ENCODE measurements at places on chromosomes 16 and 17. TPM values are rescaled to one million over a fixed set of nuclear protein-coding genes. Genes with fewer than 3 reads are reported as not detected.

Gene CDH11
- total RNA-seq: 983 TPM

Gene IL21R
- total RNA-seq: 1.9 TPM

Gene CEP112
- 11.6 TPM for total RNA-seq

Gene AOC3
- total RNA-seq: 0.23 TPM

Gene MYH1
- total RNA-seq: not detected

Gene LPO
- not detected for total RNA-seq

Gene CHD9
- total RNA-seq: 33.3 TPM

Gene RAC3
- total RNA-seq: 6.3 TPM

Gene RNF157
- 2.3 TPM for total RNA-seq

Gene FLYWCH2
- 59.8 TPM for total RNA-seq

Gene EPOP
- total RNA-seq: 0.90 TPM

Gene KRT24
- not detected for total RNA-seq

Gene SOCS3
- 61.4 TPM for total RNA-seq

Gene APOH
- not detected for total RNA-seq

Gene CRHR1
- not detected for total RNA-seq

Gene KRT36
- total RNA-seq: 0.12 TPM

Gene CHTF18
- 5.6 TPM for total RNA-seq

Gene ABCC6
- total RNA-seq: 0.30 TPM

Gene ADAM11
- 1.4 TPM for total RNA-seq

Gene MIEF2
- 12.4 TPM for total RNA-seq

Gene TMIGD1
- total RNA-seq: not detected

Gene FGF11
- total RNA-seq: 2.6 TPM

Gene SLC5A11
- total RNA-seq: not detected

Gene KRT39
- total RNA-seq: 0.12 TPM

Gene SRCIN1
- under 0.01 TPM for total RNA-seq

Gene CCL14
- total RNA-seq: not detected

Gene UBE2Z
- 33.7 TPM for total RNA-seq

Gene WSCD1
- total RNA-seq: 0.08 TPM

Gene ACE
- 2.0 TPM for total RNA-seq

Gene SLC13A5
- 0.15 TPM for total RNA-seq

Gene BEAN1
- 0.35 TPM for total RNA-seq

Gene UNKL
- 5.3 TPM for total RNA-seq

Gene CIBAR2
- total RNA-seq: 0.15 TPM

Gene TLCD3A
- total RNA-seq: 18.9 TPM

All from smooth muscle cell of the coronary artery (primary cell).